ENCODE measurements at places on chromosomes 6 and 20.

DNA sequence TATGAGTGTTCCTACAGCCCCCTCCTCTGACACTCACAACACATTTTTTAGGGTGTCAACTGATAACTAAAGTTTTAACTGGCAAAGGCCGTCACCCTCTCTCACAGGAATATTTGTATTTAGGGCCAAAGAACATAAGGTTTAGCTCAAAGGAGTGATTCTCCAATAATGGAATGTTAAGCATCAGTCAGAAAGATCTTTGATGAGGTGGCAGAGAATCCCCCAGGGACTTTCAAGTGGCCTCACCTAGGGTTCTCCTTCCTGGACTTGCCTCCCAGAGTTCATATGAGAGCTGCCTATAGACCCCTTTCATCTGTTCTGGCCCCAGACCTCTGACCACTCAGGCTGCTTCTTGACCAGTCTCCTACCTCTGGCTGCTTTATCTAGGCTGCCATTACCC lies 7.4 kb upstream of the SCUBE3 start:
- no peak for DNase-seq

DNA sequence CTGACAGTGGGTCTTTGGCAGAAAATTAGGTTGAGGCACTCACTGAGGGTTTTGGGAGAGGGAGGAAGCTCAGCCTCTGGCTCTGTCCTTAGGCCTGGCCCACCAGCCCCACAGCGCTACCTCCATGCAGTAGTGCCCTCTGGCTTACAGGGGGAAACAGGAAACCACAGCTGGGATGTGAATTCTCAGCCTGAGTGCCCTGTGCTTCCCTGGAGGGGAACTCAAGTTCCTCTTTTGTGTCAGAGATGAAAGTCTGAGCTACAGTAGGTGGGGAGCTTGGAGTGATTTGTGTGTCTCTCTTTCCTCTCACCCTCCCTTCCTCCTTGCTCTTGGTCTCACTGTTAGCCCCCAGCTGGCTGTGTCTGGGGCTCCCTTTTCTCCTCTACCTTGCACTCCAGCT lies 48.2 kb upstream of the BLCAP start:
- no peak for DNase-seq

DNA sequence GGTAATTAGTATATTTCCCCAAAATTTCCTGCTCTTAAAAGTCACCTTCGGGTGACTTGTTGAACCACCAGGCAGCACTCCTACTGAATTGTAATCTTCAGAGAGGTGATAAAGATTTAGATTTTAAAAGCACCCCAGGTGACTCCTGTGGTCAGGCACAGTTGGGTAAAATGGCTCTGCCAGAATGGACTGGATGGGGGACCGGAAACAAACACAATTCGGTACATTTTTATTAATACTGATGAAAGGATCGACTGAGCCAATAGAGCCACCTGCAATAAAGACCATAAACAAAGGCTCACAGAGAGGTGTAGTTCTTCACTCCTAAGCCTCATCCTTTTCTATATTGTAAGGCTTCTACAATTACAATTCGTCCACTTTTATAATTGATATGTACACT lies 19.6 kb upstream of the FAM83C start:
- DNase-seq = no peak

- DNase-seq = no peak
These were observed 77.5 kb downstream of the NCOA7 start for GRCh38 chr6:125868252-125868651.

- DNase-seq = no peak
These were observed 9.6 kb downstream of the AHCY start for GRCh38 chr20:34293589-34293988.

GRCh38 chr20:14986026-14986655 lies 648.7 kb upstream of the FLRT3 start:
- no peak for DNase-seq
